ENCODE measurements at places on chromosomes 1 and 21.
A peak's percentile ranks its signal among the peaks of the same experiment; 100 is the strongest.

DNA sequence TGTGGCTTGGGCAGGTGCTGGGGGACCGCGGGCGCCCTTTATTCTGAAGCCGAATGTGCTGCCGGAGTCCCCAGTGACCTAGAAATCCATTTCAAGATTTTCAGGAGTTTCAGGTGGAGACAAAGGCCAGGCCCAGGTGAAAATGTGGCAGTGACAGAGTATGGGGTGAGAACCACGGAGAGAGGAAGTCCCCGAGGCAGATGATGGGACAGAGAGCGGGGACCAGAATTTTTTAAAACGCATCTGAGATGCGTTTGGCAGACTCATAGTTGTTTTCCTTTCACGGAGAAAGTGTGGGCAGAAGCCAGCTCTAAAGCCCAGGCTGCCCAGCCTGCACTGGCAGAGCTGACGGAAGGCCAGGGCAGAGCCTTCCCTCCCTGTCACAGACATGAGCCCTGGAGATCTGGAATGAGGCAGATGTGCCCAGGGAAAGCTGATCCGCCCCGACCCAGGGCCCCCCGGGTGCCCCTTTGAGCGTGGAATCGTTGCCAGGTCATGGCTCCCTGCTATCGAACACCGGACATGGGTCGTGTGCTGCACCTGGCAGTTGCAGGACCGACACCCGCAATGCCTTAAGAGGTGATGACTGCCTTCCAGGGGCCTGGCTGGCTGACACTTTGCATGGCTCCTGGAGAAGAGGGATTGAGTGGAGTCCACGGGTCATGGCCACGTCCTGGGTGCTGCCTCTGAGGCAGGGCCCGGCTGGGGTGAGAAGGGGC, 6.5 kb upstream of the SLX9 start:
- no peak for DNase-seq

GRCh38 chr1:172717722-172718465, 59.0 kb downstream of the FASLG start:
- no peak for DNase-seq

- DNase-seq, result peak; percentile 71
Measured at GRCh38 chr1:9909234-9910046, 629 bp downstream of the CTNNBIP1 start.

- DNase-seq, result no peak
Measured at GRCh38 chr1:201883266-201883665, 5.4 kb upstream of the SHISA4 start.

GRCh38 chr1:200409203-200409760, 554 bp downstream of the ZNF281 start:
- DNase-seq, result peak; percentile 60

- DNase-seq, result no peak
Measured at GRCh38 chr1:90809996-90810395, 92.9 kb upstream of the BARHL2 start.

GRCh38 chr1:92995441-92996430, 34.5 kb upstream of the DIPK1A start:
- DNase-seq, result no peak

DNA sequence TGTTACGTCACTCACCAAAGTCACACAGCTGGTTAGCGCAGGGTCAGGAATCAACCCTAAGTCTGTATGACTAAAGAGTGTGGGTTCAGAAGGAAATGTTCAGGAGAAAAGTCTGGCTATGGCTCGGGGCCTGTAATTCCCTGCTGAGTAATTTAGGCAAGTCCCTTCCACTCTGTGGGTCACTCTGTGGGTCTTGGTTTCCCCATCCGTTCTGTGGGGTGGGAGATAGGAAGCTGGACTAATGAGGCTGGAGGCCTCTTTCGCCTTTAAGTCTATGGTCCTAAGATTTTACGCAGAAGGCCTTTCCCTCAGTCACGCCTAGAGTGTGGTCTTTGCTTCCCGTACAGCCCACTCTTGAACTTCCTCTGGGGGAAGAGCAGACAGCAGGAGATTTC, 14.3 kb upstream of the MED18 start:
- no peak for DNase-seq

Measured in activated CD8-positive, alpha-beta memory T cell treated with anti-CD3 and anti-CD28 coated beads, Interleukin-2, amount 10 ng/mL, durations not matched to agents 7 days and 5 days (primary cell).